ENCODE measurements at places on chromosomes 1 and 21. TPM values are rescaled to one million over a fixed set of nuclear protein-coding genes. Genes with fewer than 3 reads are reported as not detected.

RAB42 gene
- 8.0 TPM for total RNA-seq

MTARC2 gene
- total RNA-seq, result 11.3 TPM

CRABP2 gene
- not detected for total RNA-seq

CKS1B gene
- 29.0 TPM for total RNA-seq

UQCRH gene
- total RNA-seq, result 383 TPM

CD48 gene
- not detected for total RNA-seq

BCL2L15 gene
- 0.09 TPM for total RNA-seq

CDK18 gene
- 0.11 TPM for total RNA-seq

MYBPHL gene
- not detected for total RNA-seq

GPR3 gene
- total RNA-seq, result 0.22 TPM

COL11A1 gene
- total RNA-seq, result 0.33 TPM

KCNJ15 gene
- 1.1 TPM for total RNA-seq

NBPF1 gene
- 28.2 TPM for total RNA-seq

MYOM3 gene
- not detected for total RNA-seq

CD247 gene
- not detected for total RNA-seq

GUCA2B gene
- not detected for total RNA-seq

PEAR1 gene
- total RNA-seq, result 16.5 TPM

OR2T27 gene
- total RNA-seq, result not detected

LMOD1 gene
- not detected for total RNA-seq

ZBTB8A gene
- 9.0 TPM for total RNA-seq

GPR25 gene
- not detected for total RNA-seq

ASCL5 gene
- total RNA-seq, result not detected

KRTAP21-2 gene
- not detected for total RNA-seq

ERICH3 gene
- not detected for total RNA-seq

MMEL1 gene
- 2.3 TPM for total RNA-seq

HPCA gene
- not detected for total RNA-seq

RGSL1 gene
- not detected for total RNA-seq

ADGRL2 gene
- 6.7 TPM for total RNA-seq

CRYBG2 gene
- total RNA-seq, result 0.33 TPM

ETV3 gene
- 19.9 TPM for total RNA-seq

CRB1 gene
- total RNA-seq, result not detected

LENEP gene
- not detected for total RNA-seq

SNIP1 gene
- 13.8 TPM for total RNA-seq

SGIP1 gene
- total RNA-seq, result 25.2 TPM

PLA2G2A gene
- total RNA-seq, result not detected

MXRA8 gene
- total RNA-seq, result 0.09 TPM

CA6 gene
- total RNA-seq, result 0.11 TPM

MPZL1 gene
- total RNA-seq, result 138 TPM

ARTN gene
- total RNA-seq, result not detected

SPATA21 gene
- total RNA-seq, result not detected

INKA2 gene
- 6.6 TPM for total RNA-seq
